ENCODE measurements at places on chromosomes 5 and 9.

- no peak for DNase-seq
Observed at GRCh38 chr5:56388229-56388985, 155.3 kb upstream of the ANKRD55 start.

DNA sequence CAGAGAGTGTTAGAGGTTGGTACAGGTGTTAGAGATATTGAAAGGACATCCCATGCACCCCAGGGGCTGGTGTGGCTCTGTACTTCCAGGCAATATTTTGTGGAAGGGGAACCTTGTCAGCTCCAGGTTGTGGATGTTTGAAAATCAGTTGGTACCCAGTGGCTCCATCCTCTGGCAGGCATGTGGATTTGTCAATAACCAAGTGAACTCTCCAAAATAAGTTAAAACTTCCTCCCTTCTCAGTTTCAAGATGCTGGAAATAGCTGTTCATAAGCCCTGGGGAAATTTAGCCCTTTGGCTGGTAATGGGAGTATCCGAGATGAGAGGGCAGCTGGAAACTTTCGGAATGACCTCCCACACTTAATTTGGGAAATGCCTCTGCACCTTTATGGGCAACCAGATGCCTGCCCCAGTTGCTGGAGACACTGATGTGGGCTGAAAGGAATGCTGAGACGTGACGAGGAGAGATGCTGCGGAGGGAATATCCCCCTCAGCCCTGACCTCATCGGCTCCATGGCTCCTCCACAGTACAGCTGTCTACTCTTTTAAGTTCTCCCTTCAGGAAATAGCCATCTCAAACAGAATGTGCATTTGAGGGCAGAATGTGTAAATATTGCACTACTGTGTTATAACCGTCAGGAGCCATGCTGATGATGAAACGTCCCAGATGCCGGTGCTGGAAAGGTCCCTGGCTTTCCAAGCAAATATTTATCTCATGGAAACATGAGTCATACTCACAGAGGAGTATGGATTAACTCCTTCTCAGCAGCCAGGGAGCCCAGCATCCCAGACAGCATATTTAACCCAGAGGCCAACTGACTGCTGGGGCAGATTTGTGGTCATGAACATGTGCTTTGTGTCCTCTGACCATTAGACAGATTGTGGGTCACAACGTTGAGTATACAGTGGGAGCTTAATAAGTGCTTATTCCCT, 29.5 kb downstream of the TGFBI start:
- DNase-seq: no peak

DNA sequence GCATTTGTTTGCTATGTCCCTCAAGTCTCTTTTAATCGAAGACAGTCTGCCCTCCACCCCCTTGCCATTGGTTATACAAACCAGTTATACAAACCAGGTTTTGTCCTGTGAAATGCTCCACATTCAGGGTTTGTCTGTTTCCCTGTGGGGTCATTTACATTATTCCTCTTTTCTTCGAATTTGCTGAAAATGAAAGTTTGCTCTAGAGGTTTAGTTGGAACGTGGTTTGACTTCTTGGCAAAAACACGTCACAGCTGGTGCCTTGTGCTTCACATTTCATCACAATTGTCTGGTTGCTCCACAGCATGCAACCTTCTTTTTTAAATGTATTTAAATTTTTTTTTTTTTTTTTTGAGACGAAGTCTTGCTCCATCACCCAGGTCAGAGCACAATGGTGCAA, 4.2 kb upstream of the HAVCR2 start:
- no peak for DNase-seq

GRCh38 chr5:58451732-58452565, 7.9 kb downstream of the PLK2 start:
- DNase-seq: no peak

GRCh38 chr9:36834736-36835135, 199.3 kb downstream of the PAX5 start:
- DNase-seq: no peak

DNA sequence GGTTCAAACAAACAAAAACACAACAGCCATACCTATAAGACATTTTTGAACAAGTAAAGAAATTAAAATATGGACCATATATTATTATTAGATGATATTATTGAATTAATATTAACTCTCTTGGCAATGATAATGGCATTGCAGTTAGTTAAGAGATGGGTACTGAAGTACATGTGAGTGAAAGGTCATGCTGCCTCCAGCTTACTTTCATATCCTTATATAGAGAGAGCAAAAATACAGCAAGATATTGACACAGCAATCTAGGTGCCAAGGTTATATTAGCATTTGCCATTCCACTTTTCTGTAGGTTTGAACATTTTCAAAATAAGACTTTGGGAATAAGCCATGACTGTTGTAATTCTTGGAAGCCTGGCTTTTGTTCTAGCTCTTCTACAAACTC, 6.1 kb downstream of the TNFSF8 start:
- no peak for DNase-seq

GRCh38 chr5:142069606-142070399, 38.8 kb upstream of the NDFIP1 start:
- DNase-seq: no peak

DNA sequence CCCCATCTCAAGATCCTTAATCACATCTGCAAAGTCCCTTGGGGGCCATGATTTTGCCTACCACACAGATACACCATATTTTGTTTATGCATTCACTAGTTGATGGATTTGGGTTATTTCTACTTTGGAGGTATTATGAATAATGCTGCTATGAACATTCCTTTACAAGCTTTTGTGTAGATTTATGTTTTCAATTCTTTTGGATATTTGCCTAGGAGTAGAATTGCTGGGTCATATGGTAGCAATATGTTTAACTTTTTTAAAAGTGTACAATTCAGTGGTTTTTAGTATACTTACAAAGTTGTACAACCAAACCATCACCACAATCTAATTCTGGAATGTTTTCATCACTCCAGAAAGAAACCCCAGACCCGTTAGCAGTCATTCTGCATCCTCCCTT, 7.8 kb upstream of the ANP32B start:
- no peak for DNase-seq

- no peak for DNase-seq
Observed at GRCh38 chr9:127529671-127530070, 78.4 kb downstream of the LRSAM1 start.

DNA sequence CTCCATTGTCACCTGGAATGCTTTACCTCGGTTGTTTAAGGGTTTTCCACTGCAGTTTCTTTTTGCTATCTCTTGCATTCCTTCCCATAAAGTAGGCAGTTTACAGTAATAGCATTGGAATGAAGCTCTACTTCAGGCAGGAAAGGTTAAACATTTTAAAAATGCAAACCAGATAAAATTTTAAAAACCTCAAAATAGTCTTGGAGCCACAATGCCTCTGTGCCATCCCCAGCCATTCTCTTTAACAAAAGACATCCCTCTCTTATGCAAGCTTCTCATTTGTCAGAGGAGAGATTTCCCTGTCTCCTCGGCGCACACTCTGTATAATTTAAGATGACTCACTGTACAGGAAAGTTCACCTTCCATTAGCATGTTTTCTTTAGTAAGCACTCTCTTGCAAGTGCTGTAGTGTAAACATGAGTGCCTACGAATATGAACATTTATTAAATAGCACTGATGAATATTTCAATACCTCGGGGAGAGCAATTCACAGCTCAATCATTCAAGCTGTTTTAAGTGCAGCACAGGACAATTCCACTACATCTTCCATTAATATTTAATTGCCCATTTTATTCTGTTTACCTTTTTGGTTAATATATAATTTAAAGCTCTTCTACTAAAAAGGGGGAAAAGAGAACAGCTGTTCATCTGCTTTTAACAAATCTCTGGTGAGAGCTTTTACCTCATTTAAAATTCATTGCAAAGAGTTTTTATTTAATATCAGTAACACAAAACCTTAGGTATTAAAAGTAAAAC, 343.6 kb downstream of the SPATA31D1 start:
- no peak for DNase-seq

DNA sequence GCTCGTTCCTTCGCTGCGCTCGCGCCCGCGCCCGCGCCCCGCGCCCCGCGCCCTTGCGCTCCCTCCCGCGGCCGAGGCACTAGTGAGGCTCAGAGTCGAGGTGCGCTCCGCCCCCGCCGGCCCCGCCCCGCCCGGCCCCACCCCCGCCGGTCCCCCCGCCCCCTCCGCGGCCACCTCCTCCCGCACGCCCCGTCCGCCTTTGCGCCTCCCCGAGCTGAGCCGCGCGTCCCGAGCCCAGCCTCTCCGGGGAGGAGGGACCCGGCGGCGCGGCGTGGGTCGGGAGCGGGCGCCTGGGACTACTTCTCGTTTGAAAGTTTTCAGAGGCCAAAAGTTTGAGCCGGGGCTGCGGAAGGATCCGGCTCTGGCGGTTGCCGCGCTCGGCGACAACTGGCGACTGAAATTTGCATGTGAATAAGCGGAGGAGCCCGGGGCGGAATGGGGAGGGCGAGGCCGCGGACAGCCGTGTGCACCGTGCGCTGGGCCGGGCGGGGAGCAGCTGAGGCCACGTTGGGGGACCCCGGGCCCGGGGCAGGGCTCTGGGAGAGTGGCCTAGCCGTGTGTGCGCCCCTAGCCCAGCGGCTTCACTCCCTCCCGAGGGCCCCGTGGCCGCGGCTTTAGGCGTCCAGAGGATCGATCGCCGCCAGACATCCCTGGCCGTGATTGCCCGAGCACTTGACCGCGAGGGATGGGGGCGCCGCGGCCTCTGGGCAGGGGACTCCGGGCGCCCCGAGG, at the start of gene NOTCH1:
NOTCH1 (minus strand) TSS at position 84 of the 732 bp plus-strand sequence. CDS start 262 bp downstream, outside the sequence.
- peak; percentile 88 for DNase-seq

- DNase-seq: no peak
Observed at GRCh38 chr5:57432876-57433275, 49.7 kb downstream of the ACTBL2 start.

DNA sequence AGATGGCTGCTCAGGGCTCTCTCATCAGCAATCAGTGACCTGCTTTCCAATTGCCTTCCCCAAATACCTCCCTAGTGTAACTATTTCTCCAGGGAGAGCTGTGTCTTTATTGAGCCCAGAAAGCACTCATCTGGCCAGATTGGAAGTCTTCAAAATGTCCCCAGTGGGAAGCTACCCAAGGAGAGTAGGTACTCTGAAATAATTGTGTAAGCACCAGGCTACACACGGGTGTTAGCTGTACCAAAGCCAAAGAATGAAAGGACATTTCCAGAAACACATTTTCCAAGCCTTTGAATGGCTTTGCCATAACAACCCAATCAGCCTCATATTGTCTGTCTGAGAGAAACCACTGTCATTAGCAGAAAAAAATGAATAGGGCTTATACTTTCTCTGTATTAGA, 318.8 kb downstream of the FAM170A start:
- DNase-seq: no peak

DNA sequence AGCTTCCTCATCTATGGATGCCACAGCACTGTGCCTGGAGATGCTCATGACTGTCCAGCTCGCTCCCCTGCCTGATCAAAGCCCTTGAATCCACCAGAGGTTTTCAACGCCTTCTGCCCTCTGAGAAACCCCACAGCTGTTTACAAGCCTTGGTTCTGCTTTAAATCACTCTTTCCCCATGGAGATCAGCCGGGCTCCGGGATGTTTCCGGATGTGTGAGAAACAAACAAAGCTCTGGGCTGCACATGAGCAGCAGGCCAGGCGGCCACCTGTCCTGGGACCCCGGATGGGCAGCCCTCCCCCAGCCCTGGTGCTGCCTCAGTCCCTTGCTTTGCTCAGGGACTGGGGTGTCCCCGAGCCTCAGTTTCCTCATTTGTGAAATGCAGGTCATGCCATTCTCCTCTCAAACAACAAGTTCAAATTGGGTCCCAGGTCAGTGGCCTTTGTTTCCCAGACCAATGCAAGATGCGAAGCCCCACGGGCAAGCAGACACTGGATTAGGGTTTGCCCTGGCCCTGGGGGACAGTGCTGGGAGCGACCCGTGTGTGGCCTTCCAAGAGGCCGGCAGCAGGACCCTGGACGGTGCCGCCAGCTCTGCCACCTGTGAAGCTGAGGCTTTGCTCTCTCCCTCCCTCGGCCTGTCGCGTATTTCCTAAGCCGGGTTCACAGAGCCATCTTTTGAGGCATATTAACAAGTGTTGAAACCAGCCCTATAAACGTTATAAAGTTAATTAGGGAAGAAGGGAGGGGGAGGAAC, 42.4 kb upstream of the PHYKPL start:
- no peak for DNase-seq

DNA sequence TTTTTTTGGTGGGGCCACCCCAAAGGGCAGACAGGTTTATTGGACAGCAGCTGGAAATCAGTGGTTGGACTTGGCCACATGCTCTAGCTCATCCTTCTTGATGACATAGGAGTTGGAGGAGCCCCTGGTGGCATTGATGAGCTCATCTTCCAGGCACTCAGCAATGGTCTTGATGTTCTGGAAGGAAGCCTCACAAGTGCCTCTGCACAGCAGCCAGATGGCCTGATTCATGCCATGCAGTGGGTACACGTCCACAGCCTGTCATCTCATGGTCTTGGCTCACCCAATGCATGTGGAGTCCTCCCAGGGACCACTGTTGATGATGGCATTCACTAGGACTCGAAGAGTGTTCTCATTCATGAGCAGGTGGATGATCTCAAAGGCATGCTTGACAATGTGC, 11.3 kb upstream of the RCL1 start:
- DNase-seq: no peak

DNA sequence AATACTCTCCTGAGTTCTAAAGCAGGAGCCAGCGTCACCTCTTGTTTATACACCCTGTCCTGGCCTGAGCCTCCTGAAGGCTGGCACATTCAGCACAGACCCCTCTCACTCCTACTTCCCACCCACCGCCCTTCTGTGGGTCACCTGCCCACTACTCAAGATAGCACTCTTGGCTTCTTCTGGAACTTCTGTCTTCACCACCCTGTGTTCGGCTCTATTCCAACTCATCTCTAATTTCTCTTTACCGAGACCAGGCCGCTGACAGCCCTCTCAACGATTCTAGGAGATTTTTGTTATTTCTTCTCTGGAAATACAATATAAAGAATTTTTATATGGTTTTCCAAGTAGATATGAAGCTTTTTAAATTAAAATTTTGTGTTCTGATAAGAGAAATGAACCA, 57.4 kb downstream of the IRF1 start:
- no peak for DNase-seq

DNA sequence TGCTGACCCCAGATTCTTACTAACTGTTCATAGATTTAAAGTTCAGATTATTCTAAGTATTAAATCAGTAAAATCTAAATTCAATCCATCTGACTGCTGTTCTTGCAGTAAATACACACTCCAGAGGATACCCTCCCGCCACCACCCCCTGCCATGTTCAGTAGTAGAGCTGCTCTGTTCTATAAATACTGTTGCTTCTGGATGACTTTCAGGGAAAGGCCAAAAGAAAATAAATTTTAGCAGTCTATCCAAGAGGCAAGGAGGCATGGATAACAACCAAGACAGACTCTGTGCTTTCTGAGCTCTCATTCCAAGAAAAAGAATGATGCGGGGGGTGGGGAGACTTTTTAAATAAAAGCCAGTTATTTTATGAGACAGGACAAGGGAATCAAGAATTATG, 115.1 kb downstream of the ADAMTS6 start:
- DNase-seq: no peak

GRCh38 chr9:130417602-130418001, 27.2 kb upstream of the ASS1 start:
- DNase-seq: no peak

DNA sequence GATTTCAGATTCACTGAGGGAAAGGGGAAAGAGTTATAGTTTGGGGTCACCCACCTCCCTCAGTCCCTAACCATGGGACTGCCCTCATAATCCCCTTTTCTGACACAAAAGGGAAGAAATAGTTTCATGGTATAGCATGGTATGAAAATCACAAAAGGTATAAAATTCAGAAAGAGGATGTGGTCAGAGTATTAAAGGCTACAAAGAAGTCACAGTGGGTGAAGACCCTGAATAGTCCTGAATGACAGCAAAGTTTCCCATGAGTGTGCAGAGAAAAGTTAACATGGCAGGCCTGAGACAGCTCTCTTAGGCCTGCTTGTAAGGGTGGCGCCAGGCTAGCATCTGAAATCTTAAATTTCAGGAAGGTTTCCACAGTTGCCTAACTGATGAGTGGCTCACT, 290.6 kb upstream of the ZNF608 start:
- no peak for DNase-seq

GRCh38 chr5:149937610-149938009, 7.0 kb downstream of the PDE6A start:
- no peak for DNase-seq

Measured in stimulated activated CD4-positive, alpha-beta T cell treated with anti-CD3 and anti-CD28 coated beads, Interleukin-4, amount 100 ng/mL, for 4 hours (primary cell).